A549 treated with RU486 at 1 μM for 4 hours (cell line): ENCODE measurements at places on chromosomes 3 and 15. TPM values are rescaled to one million over a fixed set of nuclear protein-coding genes. Genes with fewer than 3 reads are reported as not detected.

The GOLIM4 gene
- 18.9 to 23.4 TPM (median 21.3 TPM) in 5 replicates for total RNA-seq

The SPTBN5 gene
- 0.08 to 0.32 TPM (median 0.22 TPM) in 5 replicates for total RNA-seq

The ADAMTS17 gene
- 0.03 to 0.09 TPM (median 0.07 TPM) in 3 of 5 replicates, not detected in the others for total RNA-seq

The MCCC1 gene
- 6.4 to 9.5 TPM (median 7.0 TPM) in 5 replicates for total RNA-seq

The GOLGA6B gene
- 0.09 TPM in 1 of 5 replicates, not detected in the others for total RNA-seq
